Suppressor macrophage (primary cell): ENCODE measurements at places on chromosomes 16 and 17.

DNA sequence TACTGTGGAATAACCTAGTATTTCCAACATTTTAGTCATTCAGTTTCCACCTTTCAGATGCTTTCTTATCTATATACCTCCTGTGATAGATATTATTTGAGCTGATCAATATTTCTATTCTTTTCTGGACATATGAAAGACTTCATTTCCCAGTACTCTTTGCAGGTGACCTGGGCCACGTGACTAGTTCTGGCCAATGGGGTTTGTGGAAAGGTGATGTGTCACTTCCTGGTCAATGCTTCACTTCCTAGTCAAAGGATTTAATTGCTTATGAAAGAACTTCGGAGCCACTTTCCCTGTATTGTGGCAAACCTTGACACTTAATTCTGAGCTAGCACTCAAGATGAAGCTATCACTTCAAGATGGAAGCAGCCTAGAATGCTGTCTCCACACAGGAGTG, 248.9 kb upstream of the FOXF1 start:
- no peak for DNase-seq

GRCh38 chr17:49579522-49579921, 3.9 kb downstream of the NXPH3 start:
- DNase-seq, result no peak

GRCh38 chr16:11624636-11625607, 38.2 kb upstream of the LITAF start:
- peak; percentile 54 for DNase-seq

- DNase-seq, result no peak
Measured at GRCh38 chr16:47316442-47317015, 144.3 kb downstream of the ITFG1 start.

- DNase-seq, result no peak
Measured at GRCh38 chr17:58238147-58238634, at the start of gene LPO. TSS of gene LPO (plus strand) at chr17:58238584. CDS start at chr17:58242980, 4,396 bp downstream.

DNA sequence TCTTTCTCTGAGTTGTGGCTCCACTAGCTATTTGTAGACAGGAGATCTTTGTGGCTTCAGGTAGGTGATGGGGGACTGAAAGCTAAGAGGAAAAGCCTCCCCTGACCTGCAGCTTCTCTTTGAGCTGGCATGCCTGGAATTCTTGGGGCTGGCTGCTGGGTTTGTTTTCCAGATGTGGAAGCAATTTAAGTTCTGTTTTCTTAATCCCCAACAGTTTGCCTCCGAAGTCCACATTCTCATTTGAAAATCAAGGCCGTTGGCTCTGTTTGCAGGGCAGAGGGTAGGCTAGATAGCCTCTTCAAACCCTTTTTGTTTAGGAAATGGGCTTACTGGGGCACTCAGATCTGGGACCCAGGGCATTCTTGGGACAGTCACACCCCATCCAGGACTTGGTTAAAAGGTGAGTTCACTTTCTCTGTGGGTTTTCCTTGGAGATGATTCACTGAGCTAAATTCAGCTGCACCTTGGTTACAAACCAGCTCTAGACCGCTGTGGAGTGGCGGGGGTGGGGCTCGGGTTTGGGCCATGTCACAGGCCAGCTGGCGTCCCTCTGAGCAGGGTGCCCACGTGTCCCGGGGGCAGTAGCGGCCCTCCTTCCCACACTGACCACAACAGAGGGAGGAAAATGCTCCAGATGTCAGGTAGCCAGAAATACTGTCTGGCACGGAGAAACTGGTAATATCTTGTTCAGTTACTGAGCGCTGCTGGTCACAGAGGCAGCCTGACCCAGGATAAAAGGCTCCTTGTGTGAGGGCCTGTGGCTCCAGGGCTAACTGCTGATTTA, 108.5 kb downstream of the RAB11FIP4 start:
- DNase-seq, result peak; percentile 23

GRCh38 chr17:72342061-72342460, 221.2 kb downstream of the SOX9 start:
- DNase-seq, result no peak

GRCh38 chr16:4298761-4299522, 16.9 kb upstream of the GLIS2 start:
- no peak for DNase-seq

GRCh38 chr16:70728150-70728549, 42.3 kb upstream of the MTSS2 start:
- DNase-seq, result peak; percentile 70
